ENCODE measurements at places on chromosomes 4 and X.
A peak's percentile ranks its signal among the peaks of the same experiment; 100 is the strongest.

DNA sequence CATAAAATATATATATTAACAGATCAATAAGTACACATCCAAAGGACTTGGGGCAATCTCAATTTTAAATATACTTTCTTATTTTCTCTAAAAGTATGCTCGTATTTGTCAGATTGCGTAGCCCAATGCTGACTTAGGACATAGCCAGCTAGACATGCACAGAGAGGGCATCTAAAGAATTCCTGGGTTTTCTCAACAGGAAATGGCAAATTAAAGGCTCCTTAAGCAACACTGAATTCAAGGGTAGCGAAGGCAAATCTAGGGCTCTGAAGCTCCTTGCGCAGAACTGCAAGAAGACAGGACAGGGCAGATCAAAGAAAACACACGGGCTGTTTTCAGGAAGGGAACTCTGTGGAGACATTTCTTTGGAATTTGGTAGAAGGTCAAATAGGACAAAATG lies 94.6 kb upstream of the FTHL17 start:
- no peak for DNase-seq

GRCh38 chrX:1741816-1742394 lies 127.0 kb downstream of the ASMT start:
- DNase-seq, result no peak

DNA sequence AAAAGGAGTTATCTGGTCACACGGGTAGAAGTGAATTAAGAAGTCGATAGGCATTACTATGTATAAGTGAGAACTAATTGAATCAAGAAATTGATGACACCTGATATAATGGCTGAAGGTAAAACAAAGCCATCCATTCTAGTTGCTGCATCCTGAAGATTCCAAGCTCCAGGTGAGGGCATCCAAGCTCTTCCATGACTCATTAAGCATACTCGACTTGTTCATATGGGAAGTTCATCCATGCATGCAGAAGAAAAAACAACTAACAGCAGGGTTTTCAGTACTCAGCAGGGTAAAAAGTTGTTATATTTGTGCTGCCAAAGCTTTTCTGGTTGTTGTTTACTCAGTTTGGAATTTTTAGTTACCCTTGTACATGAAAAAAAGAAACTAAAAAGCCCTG lies 508.0 kb upstream of the CXorf51A start:
- no peak for DNase-seq

GRCh38 chr4:90495936-90496335 lies 368.7 kb downstream of the CCSER1 start:
- DNase-seq, result no peak

DNA sequence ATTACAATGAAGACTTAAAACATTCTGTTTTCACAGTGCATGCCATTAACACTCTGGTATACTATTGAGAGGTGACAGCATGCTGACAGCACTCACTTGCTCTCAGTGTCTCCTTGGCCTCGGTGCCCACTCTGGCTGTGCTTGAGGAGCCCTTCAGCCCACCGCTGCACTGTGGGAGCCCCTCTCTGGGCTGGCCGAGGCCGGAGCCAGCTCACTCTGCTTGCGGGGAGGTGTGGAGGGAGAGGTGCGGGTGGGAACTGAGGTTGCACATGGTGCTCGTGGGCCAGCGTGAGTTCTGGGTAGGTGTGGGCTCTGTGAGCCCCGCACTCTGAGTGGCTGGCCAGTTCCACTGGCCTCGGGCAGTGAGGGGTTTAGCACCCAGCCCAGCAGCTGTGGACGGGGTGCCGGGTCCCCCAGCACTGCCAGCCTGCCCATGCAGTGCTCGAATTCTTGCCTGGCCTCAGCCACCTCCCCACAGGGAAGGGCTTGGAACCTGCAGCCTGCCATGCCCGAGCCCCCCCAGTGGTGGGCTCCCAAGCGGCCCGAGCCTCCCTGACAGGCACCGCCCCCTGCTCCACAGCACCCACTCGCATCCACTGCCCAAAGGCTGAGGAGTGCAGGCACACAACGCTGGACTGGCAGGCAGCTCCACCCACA lies 135.3 kb upstream of the AR start:
- DNase-seq, result no peak

DNA sequence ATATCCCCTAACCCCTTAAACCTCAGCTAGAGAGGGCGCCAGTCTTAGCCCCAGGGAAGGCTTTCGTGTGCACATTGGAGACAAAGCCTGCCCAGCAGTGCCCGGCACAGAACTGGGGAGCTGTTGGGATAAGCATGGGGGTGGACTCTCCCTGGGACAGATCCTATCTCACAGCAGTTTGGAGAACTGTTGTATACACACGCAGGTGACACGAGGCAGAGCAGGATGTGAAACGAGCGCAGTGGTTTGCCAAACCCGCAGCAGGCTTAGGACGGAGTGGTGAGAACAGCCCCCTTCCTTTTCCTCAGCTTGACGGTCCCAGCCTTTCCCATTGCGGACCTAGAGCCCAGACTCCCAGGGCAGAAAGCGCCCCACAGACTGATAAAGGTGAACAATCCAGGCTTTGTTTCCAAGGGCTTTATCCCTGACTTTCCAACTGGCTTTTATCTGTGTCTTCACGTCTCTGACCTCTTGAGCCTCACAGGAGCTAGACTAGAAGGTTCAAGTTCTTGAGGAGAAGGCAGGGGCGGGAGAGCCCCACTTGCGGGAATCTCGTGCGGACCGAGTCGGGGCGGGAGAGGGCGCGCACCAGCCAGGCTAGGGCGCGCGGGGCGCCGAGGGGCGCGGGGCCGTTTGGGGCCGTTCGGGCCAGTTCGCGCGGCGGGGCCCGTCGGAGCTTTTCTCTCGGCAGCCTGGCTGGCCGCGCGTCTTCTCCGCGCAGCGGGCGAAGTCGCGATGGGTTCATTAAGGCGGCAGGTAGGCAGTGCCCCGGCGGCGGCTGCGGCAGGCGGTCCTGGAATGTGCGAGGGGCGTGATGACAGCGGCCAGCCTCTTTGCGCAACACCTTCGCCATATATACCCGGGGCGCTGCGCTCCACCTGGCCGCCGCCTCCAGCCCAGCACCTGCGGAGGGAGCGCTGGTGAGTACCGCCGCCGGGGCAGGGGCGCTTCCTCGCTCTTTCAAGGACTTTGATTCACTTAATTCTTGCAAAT lies at the start of gene SLC34A2:
SLC34A2 (plus strand) TSS at position 881 of the 993 bp plus-strand sequence. CDS start 6,650 bp downstream, outside the sequence.
- no peak for DNase-seq

DNA sequence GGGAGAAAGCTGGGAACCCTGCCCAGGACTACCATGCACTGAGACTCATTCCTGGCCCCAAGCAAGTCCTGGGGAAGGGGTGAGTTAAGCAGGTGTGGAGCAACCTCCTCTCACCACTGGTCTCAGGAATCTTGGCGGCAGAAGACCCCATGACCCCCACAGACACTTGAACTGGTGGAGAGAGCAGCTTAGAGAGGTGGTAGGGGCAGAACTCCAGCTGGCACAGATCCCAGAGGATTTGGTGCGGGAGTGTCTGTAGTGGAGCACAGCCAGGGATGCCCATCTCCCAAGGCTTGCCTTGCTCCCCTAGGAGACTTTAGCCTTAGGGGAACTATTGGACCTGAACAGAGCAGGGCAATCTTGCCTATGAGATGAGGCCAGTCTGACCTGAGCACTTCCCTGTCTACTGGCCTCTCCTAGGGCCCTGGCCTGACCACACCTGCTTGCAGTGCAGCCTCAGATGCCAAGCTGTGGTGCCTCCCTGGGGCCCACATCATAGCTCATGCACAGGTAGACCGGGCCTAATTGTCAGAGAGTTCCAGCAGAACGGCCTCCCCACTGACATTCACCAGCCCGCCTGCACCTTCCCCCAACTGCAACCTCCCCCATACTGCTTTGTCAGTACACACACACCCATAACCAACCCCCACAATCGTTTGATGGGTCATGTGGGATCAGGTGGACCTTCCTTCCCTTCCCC lies 78.0 kb downstream of the NAA11 start:
- DNase-seq, result no peak

DNA sequence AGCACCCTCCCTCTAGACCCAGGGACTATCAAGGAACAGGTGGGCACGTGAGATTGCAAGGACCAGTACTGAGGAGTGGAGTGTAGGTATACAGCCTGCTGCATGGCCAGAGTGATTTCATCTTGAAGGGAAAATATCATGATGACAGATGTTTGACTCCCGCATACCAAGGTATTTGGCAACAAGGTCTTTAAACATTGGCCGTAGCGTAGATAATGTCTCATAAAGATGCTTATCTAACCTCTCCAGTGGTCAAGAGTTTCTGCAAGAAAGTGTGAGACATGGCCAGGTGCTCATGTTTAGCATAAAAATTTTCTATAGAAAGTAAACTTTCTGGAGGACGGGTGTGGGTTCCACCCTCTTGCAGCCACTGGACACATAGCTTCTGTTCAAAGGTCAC lies 18.7 kb upstream of the ZNF630 start:
- DNase-seq, result no peak

DNA sequence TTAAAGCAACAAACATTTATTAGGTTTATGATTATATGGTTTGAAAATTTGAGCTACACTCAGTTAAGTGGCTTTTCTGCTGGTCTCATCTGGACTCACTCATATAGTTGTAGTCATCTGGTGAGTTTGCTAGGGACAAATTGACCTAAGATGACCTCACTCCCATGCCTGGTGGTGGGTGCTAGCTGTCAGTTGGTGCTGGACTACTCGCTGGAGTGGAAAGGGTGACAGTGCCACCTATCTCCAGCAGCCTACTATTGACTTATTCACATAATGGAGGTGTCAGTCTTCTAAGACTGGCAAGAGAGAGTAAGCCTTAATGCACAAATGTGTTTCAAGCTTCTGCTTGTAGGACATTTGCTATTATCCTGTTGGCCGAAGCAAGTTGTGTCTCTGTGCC lies 88.2 kb downstream of the TASL start:
- DNase-seq, result no peak

DNA sequence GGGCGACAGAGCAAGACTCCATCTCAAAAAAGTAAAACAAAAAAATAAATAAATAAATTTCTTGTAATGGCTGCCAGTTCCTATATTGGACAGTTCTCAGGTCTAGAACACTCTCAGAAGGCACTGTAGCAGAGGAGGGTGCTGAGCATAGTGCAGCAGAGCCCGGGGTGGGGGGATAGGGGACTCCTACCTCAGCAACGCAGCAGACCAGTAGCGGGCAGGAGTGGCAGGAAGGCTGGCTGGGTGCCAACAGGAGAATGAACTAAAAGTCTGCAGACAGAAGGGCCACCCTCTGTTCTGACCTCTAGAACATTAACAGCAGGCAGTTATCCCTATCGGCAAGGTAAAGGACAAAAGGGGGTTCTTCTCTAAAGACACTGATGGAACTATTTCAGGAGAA lies 20.2 kb downstream of the PDK3 start:
- no peak for DNase-seq

DNA sequence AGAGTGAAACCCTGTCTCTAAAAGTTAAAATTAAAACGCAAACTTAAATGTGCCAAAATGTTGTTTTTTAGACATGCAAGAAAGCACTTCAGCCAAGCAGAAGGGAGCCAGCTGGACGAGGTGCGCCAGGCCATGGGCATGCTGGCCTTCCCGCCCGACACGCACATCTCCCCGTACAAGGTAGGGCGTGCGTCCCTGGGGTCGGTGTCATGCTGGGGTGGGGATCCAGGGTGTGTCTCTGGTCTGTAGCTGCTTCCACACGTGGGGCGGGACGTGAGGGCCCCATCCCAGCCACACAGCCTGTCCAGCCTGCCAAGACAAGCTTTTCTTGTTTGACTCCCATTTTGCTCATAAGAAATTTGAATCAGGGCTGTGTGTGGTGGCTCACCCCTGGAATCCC lies 14.3 kb upstream of the UVSSA start:
- no peak for DNase-seq

DNA sequence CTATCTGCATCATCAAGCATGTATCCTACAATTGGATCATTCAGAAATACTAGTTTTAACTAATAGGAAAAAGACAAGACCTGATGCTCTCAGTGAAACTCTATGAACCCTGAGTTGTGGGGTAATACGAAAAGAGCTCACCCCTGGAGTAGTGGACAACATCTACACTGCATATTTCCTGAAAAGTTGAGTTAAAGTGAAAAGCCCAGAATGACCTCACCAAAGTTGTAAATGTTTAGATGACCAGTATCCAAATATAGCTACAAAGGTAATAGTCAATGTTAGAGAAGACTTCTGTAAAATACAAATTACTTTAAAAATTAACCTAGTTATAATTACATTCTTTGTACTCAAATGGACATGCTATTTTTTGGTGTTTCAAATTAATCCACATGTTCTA lies 52.8 kb upstream of the SRPX start:
- no peak for DNase-seq

DNA sequence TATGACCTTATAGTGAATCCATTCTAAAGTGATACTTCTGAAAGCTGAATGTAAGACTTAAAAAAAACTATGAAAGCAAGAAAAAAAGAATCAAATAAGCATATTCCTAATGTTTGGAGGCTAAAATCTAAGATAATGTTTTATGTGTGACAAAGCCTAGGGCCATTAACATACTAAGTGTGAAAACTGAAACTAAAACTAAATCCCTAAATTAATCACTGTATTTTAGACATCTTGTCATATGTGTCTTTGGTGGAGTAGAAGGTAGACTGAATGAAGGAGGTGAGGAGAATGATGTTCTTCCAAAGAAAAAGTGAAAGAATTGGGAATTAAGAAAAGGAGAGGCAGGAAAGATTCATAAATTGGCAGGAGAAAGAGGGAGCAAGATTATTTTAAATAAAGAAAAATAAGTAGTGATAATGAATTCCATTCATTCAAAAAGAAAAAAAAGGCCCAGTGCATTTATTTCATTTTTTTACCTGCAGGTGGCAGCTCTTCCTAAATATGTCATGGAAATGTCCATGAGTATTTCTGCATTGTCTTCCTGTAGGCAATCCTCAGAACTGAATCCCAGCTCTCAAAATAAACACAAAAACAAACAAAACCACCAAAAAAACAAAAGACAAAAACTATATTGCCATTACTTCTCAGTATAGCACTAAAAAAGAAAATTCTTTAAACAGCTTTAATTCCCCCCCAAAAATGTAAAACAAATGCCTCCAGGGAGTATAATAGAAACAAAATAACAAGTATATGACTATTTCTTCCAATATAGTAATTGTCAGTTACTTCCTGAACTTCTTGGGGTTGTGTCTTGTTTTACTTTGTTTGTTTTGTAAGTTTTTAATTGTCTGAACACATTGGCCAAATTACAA lies 17.0 kb upstream of the AP1AR start:
- no peak for DNase-seq

- no peak for DNase-seq
Observed at GRCh38 chr4:12458621-12459020, 1025.5 kb downstream of the RAB28 start.

- DNase-seq, result peak; percentile 2
Observed at GRCh38 chr4:77734928-77735327, 84.2 kb downstream of the CNOT6L start.

GRCh38 chr4:119020158-119020557 lies 115.5 kb upstream of the MYOZ2 start:
- no peak for DNase-seq

DNA sequence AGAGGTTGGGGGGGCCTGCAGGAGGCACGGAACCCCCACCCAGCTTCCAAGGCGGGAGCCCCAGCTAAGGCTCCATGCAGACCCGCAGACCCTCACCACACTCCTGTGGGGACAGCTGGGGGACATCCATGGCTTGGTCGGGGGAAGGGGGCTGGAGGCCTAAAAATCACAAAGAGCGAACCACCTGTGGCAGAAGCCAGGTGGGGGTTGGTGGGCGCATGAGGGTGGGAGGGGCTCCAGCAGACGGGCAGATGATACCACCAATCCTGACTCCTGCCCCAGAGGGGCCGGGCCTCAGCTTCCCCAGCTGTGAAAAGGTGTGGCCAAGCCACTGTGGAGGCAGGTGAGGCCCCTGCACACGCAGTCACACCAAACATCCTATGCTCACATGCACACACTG lies 111.6 kb downstream of the FAM53A start:
- DNase-seq, result no peak

GRCh38 chr4:114017120-114017917 lies 37.9 kb upstream of the ARSJ start:
- DNase-seq, result no peak

GRCh38 chrX:9677098-9677739 lies 88.4 kb downstream of the GPR143 start:
- DNase-seq, result no peak

All from stimulated activated CD4-positive, alpha-beta T cell treated with anti-CD3 and anti-CD28 coated beads, Interleukin-2, amount 100 ng/mL, for 4 hours (primary cell).